ENCODE measurements at places on chromosomes 12 and 14.
A peak's percentile ranks its signal among the peaks of the same experiment; 100 is the strongest.

DNA sequence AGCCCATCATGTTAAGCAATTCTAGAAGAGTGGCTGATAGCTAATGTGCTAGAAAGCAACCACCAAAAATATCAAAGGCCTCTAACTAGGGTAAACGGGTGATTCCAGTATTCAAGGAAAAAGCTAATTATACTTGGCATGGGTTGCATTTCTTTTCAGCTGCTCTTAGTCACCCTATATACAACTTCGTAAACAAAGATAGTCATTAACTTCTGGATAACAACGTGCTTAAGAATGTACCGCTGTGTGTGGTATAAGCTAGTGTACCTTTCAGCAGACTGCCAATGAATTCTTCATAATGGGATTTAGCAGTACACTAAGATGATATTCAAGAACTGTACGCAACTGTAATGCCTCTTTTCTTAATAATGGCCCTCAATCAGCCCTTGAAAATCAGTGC lies 42.2 kb upstream of the SLC6A13 start:
- peak; percentile 62 for DNase-seq

DNA sequence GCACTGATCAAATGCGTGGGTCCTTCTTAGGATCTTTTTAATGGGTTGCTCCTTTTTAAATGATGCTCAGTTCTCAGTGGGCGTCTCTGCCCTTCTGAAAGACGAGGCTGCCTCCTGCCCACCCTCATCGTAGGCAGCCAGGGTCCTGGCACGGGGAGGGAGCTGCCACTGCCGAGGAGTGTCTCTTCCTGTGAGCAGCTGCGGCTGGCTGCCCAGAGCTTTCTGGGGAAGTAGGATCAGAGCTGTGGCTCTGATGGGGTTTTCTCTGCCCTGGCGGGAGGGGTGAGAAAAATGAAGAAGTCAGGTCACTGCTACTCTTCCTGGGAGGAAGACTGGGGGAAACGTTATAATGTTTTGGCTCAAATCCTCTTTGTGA lies 31.1 kb upstream of the BEGAIN start:
- DNase-seq, result no peak

- DNase-seq, result no peak
These were observed 84.5 kb downstream of the PLEKHG3 start for GRCh38 chr14:64788706-64789105.

GRCh38 chr12:51082561-51083125 lies 753 bp downstream of the CSRNP2 start:
- no peak for DNase-seq

DNA sequence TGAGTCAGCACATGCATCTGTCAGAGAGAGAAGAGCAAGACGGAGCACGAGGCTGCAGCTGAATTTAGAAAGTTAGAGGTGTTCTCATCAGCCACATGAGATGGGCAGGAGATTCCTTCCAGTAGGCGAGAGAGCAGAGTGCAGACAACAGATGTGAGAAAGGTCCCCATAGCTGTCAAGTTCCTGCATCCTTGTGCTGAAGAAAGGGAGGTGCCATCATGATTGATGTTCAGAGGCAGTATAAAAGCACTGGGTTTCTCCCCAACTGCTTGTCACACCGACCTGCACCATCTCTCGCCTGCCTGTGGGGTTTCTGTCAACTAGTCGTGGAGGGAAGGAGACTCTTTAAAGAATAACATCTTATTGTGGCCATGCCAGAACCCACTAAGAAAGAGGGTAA lies at the start of gene MYBPC1:
Gene MYBPC1 (plus strand): TSS at position 272 of the 400 bp plus-strand sequence. CDS start 100 bp downstream, at position 372.
- no peak for DNase-seq

DNA sequence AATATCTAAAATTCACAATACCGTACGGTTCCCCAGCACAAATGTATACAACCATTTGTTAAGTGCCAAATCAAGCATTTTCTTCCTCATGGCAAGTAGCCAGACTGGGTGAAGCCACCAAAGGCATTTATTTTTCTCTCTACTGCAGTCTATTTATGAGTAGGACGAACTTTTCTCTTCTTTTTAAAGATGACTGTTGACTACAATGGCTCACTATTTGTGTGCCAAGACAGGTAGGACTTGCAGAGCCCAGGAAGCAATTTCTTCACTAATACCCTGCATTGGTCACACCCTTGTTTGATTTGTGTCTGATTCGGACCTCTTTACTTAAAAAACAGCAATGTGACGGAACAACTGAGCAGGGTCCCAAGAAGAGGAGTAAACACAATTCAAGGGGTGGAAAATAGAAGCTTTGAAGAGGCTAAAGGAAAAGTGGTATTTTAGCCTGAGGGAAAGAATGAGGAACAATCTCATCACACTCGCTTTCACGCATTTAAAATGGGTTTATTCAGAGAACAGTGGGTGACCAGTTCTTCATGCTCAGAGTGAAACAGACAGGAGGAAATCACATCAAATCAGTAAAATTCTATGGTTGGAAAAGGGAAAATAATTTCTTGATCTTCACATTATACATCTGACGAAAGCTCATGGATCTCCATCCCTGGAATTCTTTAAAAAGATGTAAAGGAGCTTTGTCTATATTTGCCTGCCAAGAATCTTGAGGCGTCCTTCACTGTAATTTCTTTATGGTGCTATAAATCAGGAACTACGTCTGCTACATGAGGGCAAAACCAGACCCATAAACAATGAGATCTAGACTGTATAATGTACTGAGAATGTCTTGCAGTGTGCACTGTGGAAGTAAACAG lies 183.8 kb downstream of the PPM1H start:
- no peak for DNase-seq

DNA sequence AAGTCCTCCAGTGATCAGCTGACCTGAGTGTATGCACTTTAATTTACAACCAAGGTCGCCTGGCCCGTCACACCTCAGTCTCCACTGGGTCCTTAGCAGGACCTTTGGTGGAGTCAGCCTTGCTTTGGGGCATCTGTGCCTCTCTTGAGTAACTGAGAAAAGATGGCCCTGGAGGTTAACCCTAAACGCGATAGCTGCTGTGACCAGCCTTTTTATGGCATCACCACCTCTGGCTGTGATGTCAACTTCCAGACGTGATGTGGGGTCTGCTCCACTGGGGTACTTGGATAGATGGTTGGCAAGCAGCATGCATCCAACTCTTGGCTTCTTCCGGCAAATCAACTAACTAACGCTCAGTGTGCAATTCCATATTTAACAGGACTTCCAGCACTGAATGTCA lies 122.8 kb upstream of the RTL1 start:
- DNase-seq, result no peak

DNA sequence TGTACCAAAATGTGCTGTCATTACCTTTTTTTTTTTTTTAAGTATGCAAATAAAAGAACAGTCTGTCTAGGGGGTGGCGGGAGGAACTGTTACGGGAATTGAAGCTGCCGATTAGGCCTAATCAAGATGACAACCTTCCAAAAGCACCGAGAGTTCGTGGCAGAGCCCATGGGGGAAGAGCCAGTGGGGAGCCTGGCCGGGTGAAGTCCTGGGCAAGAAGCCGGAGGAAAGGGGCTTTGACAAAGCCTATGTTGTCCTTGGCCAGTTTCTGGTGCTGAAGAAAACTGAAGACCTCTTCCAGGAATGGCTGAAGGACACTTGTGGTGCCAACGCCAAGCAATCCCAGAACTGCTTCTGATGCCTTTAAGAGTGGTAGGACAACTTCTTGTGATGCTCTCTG lies 42.6 kb downstream of the ACTN1 start:
- no peak for DNase-seq

GRCh38 chr14:23379366-23380196 lies 2.7 kb downstream of the CMTM5 start:
- peak; percentile 3 for DNase-seq

All from NCI-H524 treated with DMSO at 0.1 percent for 48 hours (cell line).